ENCODE measurements at places on chromosomes 3 and 15. TPM values are rescaled to one million over a fixed set of nuclear protein-coding genes. Genes with fewer than 3 reads are reported as not detected.

GRCh38 chr3:32138545-32139104, 32.2 kb downstream of the GPD1L start:
- no peak for DNase-seq

GRCh38 chr15:46502667-46503066, 867.8 kb downstream of the SQOR start:
- DNase-seq, result no peak

- DNase-seq, result no peak
These were observed 349.3 kb downstream of the ERC2 start for GRCh38 chr3:56118968-56119367.

- DNase-seq, result no peak
These were observed 32.4 kb upstream of the PRTG start for GRCh38 chr15:55775316-55775715.

DNA sequence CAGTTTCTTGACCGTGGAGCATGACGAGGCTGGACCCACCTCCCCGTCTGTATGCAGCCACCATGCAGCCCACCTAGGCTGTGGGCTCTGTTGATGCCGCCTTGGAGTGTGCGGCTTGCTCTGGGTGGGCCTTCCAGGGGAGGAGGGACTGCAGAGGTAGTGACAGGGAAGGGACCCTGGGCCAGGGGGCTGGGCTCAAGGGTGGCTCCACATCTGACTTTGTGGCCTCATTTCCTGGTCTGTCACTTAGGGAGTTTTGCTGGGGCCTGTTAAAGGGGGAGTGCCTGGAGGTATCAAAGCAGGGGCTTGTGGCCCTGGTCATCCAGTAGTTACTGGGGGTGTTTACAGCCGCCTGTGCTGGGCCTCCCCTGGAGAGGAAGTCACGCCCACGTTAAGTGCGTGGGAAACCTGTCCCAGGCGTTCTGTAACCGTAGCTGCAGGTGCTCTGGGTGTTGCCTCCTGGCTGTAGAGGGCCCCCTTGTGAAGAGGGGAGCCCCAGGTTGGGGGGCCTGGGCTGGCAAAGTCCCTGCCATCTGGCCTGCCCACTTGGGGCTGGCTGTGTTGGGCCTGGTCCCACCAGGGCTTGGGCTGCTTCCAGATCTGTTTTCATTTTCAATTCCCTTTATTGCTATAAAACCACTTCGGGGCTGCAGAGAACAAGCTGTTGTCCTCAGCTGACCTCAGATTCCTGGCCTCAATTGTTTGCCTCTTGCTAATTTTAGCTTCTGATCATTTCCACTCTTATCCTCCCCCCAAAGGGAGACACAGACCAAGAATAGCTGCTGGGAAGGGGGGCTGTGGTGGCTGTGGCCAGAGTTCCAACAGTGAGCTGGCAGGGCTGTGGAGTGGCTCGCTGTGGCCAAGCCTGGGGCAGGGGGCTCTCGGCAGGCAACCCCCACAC, 26.5 kb downstream of the KLF13 start:
- no peak for DNase-seq

DNA sequence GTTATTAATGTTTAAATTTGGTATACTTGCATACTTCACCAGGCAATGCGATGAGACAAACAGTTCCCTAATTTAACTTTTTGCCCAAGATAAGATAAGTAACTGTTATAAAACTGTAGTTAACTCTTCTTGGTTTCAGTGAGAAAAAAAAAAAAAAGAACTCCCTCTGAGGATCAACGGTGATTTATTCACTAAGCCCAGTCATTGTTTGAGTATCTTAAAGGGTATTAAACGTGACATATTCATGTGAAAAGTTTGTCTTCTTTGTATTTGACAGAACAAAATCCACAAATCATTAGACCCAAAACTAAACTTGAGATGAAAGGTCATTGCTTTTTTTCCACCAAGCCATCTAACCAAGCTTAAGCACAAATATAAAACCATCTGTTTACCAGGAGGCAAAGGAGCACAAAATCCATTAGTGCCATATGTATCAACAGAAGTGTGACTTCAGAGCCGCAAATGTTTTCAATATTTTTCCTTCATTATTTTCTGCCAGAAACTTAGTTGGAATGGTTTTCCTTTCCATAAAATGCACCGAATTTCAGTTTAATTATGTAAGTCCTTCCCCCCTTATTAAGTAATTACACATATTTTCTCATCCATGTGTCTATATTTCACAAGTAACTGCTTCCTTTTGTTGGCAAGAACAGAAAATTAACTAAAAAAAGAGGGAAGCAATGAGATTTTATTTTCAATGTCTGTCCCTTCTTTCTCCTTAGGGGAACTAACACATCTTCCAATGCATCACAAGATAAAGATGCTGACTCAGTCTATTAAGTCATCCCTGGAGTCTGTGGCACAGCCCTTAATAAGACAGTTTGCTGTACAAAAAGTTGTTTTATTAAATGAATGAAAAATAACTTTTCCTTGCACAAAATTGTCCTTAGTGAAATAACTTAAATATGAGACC, 92.2 kb upstream of the RAP2B start:
- DNase-seq, result no peak

ZNF80 gene
- not detected for total RNA-seq

CCR8 gene
- not detected for total RNA-seq

RPS17 gene
- total RNA-seq, result 2,311 TPM
